Stimulated activated CD4-positive, alpha-beta T cell treated with anti-CD3 and anti-CD28 coated beads, Interleukin-1b, Interleukin-23, amount 100 ng/mL, for 24 hours (primary cell): ENCODE measurements at places on chromosomes 16 and 17.

GRCh38 chr17:58352596-58353388, 791 bp upstream of the SUPT4H1 start:
- DNase-seq, result no peak

GRCh38 chr17:80916246-80916645, 75.4 kb upstream of the CHMP6 start:
- no peak for DNase-seq

GRCh38 chr17:57593739-57594462, 151.2 kb downstream of the CCDC182 start:
- DNase-seq, result no peak

DNA sequence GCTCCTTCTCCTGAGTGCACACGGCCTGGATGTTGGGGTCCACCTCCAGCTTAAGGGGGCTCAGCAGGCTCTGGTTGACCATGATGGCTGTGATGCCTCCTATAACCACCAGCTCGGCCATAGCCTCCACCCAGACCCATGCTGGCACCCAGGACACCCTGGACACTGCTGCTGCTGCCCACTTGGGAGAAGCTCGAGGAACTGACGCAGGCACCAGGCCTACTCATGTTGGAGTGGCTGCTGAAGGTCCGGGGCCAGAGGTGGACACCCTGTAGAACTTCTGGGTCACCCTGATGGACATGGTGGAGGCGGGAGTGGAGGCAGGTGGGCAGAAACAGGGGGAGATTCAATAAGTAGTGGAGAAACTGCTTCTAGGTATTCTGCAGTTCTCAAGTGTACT, 28.0 kb downstream of the IKZF3 start:
- no peak for DNase-seq
